ENCODE measurements at places on chromosomes 2 and 18. TPM values are rescaled to one million over a fixed set of nuclear protein-coding genes. Genes with fewer than 3 reads are reported as not detected.
A peak's percentile ranks its signal among the peaks of the same experiment; 100 is the strongest.

- no peak overlapping the region for H3K4me3 ChIP-seq
- peaks cover 2% of the 10 kb centered on the region for H3K36me3 ChIP-seq
- H3K4me1 ChIP-seq = peaks cover 31% of the 10 kb centered on the region
- H3K27ac ChIP-seq = peak overlapping the region; percentile 56
Observed at GRCh38 chr2:27902098-27902497, 11.6 kb downstream of the BABAM2 start.

Gene KCNK3
- not detected for total RNA-seq

GRCh38 chr2:204180649-204181048, 244.1 kb downstream of the ICOS start:
- H3K4me1 ChIP-seq = peaks cover 11% of the 10 kb centered on the region
- H3K27me3 ChIP-seq = peaks cover 33% of the 10 kb centered on the region
- no peaks in the 10 kb centered on the region for H3K36me3 ChIP-seq
- no peak for DNase-seq

DNA sequence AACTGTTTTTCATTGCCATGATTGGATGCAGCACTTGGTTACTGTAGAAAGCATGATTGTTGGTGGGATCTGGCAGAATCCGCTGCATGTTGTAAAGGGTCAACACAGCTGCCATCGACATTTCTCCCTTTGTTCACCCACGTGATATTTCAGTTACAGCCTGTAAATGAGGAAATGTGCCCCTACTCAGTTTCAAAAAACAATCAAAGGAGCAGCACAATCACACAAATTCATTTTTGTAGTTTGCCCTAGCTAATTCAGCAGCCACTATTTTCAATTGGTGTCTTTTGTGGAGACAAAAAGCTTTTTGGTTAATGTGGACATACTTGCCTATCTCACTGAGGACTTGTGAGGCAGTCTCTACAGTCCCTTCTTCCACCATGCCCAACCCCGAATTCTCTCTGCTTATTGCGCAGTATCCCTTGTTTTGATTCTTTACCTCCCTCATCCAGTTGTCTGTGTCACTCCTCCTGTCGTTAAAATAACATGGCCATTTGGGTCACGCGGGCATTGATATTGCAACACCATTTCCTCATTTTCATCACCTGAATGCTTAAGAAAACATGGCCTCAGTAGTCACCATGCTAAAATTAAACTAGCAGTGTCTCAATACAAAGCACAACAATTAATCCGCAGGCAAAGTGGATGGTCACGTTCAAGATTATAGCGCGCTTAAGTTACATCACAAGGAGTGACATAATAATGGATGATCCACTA, 6.4 kb upstream of the PROC start:
- no peak overlapping the region for H3K4me3 ChIP-seq
- DNase-seq = no peak
- H3K36me3 ChIP-seq = no peaks in the 10 kb centered on the region
- no peaks in the 10 kb centered on the region for H3K27me3 ChIP-seq
- H3K27ac ChIP-seq = no peak overlapping the region

- H3K4me3 ChIP-seq = no peak overlapping the region
- peaks cover 5% of the 10 kb centered on the region for H3K27me3 ChIP-seq
- no peaks in the 10 kb centered on the region for H3K36me3 ChIP-seq
- no peaks in the 10 kb centered on the region for H3K4me1 ChIP-seq
Observed at GRCh38 chr2:209845666-209846065, 74.0 kb downstream of the UNC80 start.
